Stimulated activated CD8-positive, alpha-beta memory T cell treated with anti-CD3 and anti-CD28 coated beads, Interleukin-7, amount 100 ng/mL, for 1 hour (primary cell): ENCODE measurements at places on chromosomes 1 and 21.

DNA sequence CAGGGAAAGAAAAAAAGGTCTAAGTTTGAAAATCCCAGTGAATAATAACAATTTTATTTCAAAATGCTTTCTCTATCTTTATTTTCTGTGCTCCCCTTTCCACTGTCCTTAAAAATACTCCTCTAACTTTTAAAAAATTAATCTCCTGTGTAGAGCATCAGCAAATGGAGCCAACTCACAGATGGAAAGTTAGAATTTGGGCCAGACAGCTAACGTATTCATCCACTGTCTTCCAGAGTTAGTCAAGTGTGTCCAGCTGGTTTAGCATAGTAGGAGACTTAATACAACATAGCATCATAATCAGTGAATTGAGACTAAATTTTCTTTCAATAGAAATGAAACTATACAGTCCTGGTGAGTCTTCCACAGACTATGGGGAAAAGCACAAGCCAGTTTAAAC lies 419.0 kb upstream of the LRRC7 start:
- DNase-seq = no peak

DNA sequence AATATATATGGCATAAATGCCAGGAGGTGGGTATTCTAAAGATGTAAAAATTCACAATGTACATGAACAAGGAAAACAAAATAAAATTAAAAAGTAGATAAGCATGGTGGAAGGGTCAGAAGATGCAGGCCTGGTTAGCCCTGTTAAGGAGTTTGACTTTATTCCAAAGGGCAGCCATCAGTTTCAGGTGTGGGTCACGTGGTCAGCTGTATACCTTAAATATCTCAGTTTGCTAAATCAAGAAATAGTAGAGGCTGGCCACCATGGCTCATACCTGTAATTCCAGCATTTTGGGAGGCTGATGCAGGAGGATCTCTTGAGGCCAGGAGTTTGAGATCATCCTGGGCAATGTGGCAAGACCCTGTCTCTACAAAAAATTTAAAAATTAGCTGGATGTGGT lies 8.5 kb upstream of the PINK1 start:
- DNase-seq = no peak

DNA sequence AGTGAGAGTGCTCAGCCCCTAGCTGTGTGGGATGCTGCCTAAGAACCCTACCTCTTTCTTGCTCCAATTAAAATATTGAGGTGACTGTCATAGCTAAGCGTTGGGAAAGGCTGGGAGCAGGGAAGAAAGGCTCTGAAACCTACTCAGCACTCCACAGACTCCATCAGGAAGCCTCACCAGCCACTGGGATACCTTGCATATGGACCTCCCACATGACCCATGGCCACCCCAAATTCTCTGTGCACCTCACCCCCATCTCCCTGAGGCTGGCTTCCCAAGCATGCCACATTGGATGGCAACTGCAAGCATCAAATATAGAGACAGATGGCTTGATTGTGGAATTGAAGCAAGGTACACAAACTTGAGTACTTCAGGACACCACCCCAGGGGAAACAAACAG lies 41.8 kb downstream of the FLVCR1 start:
- DNase-seq = no peak

DNA sequence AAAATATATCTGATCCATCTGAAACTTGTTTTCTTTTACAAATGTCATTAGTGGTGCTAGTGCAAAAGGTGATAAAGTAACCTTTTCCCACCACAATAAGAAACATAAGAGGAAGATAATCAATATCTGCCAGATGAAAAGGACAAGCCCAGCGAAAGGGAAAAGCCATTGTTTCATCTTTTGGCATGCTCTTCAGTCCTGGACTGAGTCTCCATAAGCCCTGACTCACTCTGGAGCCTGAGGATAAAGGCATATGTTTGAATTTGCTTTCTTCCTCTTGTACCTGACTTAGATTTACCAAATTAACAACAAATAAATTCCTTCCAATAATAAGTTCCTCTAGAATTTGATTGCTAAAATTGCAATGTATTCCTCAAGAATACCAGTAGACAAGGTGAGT lies 13.6 kb downstream of the DNAJC11 start:
- no peak for DNase-seq

DNA sequence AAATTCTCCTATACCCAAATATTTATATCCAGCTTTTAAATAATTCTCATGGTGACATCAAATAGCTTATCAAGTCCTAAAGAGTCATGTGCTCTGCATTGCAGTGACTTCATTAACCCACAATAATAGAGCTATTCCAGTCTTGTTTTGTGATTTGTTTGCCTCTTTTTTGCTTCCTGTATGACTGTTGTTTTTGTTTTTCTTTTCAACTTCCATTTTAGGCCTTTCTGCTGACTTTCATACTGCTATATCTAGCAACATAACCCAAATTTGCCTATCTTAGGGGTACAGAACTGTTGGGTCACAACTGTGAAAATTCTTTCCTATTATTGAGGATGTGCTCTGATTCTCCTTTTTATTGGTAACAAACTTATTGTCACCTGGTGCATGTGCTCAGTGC lies 30.3 kb downstream of the SPATA17 start:
- no peak for DNase-seq

- DNase-seq = no peak
Observed at GRCh38 chr1:203663294-203663693, 36.7 kb downstream of the ATP2B4 start.

- no peak for DNase-seq
Observed at GRCh38 chr1:209628618-209629299, 23.5 kb downstream of the LAMB3 start.

DNA sequence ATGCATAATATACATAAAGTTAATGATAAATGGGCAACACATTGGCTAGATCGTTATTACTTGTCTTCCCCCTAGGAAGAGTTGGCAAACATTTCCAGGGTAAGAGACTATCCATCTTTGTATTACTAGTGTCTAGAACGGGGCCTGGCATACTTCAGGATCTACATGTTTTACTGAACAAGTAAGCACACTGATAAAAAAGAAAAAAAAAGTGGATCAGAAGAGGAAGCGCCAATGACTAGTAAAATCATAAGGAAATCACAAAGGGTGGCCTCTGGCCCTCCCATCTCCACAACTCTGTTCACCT lies 482 bp downstream of the TM2D1 start:
- DNase-seq = no peak

DNA sequence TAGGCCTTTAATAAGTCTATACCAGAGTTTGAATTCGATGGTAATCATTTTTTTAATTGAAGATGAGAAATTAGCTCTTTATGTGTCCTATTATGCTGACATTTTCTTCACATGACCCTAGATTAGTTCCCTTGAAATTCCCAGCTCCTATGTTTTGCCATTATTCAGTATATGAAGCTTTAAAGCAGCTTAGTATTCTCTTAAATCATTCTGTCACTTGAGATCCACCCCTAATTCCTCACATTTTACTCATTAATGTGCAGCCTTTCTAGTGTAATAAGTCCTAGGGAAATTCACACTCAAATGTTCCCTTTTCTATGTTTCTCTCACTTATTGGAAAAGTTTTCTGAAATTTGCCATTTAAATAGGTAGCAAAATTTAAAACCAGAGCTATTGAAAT lies 704.5 kb upstream of the B3GALT2 start:
- DNase-seq = no peak

GRCh38 chr1:77757603-77758002 lies 2.0 kb downstream of the USP33 start:
- no peak for DNase-seq

GRCh38 chr1:228837032-228837431 lies 101.8 kb downstream of the RHOU start:
- no peak for DNase-seq

GRCh38 chr1:236997882-236998281 lies 6.4 kb downstream of the MT1HL1 start:
- DNase-seq = no peak

- DNase-seq = no peak
Observed at GRCh38 chr1:229397762-229398161, 36.1 kb downstream of the ACTA1 start.

DNA sequence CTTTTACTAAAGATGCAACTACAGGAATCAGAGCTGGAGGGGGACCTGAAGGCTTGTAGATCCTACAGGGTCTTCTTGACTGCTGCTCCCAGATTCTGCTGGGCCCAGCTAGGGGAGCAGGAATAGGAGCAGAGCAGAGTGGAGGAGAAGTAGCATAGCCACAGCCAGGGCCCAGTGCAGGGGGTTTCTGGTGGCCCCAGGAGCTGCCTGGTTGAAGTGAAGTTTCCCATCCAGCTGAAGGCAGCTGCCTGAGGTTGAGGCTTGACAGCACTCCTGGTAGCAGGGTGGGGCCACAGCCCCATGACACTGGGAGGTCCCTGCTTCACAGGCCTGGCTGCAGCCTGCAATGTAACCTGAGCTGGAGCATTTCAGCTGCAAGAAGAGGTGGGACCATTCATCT lies 2.0 kb upstream of the INPP5B start:
- no peak for DNase-seq

DNA sequence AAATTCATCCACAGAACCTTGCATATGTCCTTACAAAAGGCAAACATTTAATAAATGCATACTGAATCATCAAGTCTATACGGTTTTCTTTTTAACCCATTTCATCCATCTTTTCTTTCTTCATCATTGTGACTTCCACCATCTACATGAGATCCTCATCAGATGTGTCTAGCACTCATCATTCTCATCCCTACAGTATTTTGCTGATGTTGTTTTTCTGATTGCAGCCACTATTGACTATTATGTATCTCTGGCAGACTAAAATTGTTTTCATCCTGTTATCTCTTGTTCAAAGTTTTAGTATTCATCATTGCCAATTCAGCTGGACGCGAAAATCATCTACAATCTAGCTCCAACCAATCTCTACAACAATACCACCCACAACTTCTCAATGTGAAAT lies 5.9 kb downstream of the LRIF1 start:
- DNase-seq = no peak

GRCh38 chr1:44700573-44700972 lies 26.1 kb downstream of the ARMH1 start:
- no peak for DNase-seq

GRCh38 chr1:176560681-176561080 lies 97.7 kb downstream of the PAPPA2 start:
- DNase-seq = no peak

DNA sequence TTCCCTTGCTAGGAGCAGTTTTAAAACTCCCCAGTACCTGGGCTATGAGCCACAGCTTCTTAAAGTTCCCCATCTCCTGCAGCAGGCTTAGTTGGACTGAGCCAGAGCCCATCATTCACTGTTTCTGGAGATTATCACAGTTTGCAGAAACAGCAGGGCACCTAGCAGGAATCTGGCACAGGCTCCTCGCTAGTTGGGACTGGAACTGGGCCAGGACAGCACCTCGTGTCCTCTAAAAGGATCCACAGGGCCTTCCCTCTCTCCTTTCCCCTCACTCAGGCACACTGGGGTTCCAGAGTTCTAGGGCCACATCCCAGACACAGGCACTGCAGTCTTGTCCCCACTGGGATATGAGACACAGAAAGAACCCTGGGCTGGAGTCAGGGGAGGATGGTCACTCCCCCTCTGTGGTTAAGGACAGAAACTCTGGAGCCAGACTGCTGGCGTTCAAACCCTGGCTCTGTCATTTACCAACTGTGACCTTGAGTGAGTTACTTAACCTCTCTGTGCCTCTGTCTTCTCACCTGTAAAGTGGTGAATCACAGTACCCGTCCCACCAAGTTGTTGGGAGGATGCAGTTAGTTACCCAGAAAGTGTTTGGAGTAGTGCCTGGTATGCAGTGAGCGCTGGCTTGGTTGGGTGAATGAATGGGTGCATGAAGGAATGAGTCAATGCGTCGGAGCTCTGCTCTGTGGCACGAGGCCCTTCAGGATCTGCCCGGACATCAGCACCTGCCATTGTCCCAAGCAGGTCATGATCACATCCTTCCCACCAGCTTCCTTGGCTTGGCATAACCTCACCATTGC lies 18.8 kb upstream of the ECE1 start:
- DNase-seq = no peak

GRCh38 chr1:244384066-244384465 lies 67.6 kb downstream of the ADSS2 start:
- DNase-seq = no peak

DNA sequence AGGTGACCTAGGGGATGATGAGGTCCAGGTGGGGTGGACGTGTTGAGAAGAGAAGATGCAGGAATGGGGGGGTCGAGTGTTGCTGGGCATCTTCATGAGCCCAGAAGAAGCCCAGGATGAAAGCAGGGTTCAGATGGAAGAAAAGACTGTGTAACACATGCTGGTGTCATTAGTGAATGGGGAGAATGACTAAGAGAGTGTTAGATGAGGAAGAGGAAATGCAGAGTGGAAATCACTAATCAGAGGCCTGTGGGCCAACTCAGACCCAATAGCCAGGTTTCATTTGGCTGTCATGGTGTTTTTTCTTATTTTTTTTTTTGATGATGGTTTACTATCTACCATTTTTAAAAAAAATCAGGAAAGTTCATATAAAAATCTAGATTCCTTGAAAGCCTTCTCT lies 180.8 kb upstream of the CAMK1G start:
- no peak for DNase-seq

DNA sequence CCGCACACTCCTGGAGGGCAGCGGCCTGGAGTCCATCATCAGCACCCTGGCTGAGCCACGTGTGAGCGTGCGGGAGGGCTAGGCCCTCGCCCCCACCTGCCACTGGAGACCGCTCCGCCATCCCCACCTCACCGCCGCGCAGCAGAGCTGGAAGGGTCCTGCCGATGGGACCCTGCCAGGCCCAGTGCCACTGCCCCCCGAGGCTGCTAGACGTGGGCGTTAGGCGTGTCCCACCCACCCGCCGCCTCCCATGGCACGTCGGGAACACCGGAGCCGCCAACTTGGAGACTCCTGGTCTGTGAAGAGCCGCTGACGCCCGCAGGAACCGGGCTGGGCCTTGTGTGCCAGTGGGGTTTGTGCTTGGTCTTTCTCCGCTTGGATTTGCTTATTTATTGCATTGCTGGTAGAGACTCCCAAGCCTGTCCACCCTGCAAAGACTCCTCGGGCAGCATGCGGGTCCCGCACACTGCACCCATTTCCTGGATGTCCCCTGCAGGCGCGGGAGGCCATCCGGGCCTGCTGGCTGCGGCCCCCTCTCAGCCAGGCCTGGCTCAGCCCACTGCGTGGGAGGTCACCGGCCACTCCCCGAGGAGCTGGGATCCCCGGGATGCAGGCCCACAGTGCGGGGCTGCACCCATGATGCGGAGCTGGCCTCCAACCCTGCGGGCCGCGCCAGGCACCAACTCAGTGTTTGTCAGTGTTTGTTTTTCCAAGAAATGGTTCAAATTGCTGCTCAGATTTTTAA lies 6.0 kb downstream of the LY9 start:
- DNase-seq = no peak

DNA sequence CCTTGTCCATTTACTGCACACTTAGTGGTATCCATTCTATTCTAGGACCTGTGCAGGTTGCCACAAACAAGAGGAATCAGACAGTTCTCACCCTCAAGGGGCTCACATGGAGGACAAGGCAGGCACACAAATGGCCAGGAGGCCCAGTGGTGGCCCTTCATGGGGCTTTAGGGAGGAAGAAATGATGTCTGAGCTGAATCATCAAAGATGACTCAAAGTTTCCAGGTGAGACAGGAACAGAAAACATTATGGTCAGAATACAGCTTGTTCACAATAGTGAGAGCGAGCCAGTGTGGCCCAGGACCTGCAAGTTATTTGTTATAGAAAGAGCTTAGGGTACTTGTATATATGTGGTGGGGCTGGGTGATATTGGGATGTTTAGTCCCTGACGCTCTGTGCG lies 26.4 kb downstream of the SHISAL2A start:
- no peak for DNase-seq

GRCh38 chr1:209853676-209854075 lies 25.9 kb downstream of the UTP25 start:
- DNase-seq = no peak
